Suppressor macrophage treated with lipopolysaccharide for 1 hour (primary cell): ENCODE measurements at places on chromosomes 2 and 18.
A peak's percentile ranks its signal among the peaks of the same experiment; 100 is the strongest.

- DNase-seq, result no peak
These were observed 94.3 kb downstream of the GALR1 start for GRCh38 chr18:77343846-77344510.

DNA sequence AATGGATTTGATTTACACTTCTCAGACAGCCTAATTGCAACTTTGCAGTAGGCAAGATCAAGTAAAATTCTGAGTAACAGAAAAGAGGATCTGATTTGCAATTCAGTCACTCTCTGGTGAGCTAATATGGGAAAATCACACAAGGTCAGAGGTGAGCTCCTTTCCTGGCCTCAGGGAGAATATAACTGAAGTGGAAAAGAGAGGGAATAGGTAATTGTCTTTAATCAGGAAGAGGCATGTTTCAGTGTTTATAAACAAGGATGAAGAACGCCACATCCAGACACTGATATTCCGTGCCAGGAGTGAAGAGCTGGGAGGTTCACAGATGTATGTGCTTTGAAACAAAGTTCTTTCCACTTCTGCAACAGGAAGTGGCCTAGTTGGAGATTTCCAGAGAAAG lies 127.1 kb downstream of the ETAA1 start:
- DNase-seq, result no peak

DNA sequence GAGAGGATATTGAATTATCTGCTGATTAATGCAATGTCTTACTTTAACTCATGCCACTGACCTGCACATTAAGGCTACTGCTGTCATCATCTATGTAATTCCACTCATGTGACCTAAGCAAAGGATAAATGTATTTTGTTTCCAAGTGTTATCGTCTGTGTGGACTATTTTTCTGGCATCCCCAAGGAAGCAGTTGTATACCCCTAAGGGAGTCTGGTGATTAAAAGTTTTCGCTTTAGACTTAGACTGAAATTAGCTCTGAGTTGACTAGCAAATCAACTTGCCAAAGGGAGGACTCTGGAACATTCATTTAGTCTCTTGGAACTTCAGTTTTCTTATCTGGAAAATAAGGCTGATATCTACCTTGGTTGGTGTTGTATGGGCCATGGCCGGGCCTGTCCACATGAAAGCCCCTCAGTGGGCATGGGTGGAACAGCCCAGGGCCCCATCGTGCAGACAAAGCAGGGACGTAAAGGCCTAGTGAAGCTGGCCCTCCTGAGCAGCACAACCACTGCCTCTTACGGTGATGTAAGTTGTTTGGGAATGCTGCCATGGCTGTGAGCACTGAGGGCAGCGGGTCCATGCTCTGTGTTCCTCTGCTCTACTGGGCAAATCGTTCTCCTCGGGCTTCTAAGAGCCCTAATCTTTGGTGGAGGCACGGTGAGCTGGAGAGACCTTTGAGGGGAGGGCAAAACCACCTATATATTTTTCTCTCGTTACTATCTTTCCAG lies 144.4 kb upstream of the RNF152 start:
- DNase-seq, result no peak

GRCh38 chr18:62878305-62878704 lies 163.0 kb downstream of the PHLPP1 start:
- no peak for DNase-seq

- no peak for DNase-seq
These were observed 156.1 kb upstream of the RBMS1 start for GRCh38 chr2:160649698-160650097.

- DNase-seq, result no peak
These were observed 116.0 kb upstream of the EPC2 start for GRCh38 chr2:148528356-148529064.

GRCh38 chr2:204037286-204037685 lies 100.7 kb downstream of the ICOS start:
- no peak for DNase-seq

- DNase-seq, result no peak
These were observed 274.7 kb upstream of the SKOR2 start for GRCh38 chr18:47526147-47526546.

DNA sequence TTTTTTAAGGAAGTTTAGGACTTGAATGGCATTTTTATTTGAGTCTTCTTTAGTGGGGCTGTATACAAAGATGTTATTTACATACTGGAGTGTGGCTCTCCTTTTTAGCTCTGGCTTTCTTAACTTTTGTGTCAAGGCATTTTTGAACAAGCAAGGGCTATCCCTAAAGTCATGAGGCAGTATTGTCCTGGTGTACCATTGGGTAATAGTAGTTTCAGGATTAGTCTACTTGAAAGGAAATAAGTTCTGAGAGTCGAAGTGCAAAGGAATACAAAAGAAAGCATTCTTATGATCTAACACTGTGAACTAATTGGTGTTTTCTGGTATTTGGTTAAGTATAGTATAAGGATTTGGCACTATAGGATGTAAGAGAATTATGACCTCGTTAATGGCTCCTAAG lies 1.9 kb upstream of the CYP27A1 start:
- no peak for DNase-seq

DNA sequence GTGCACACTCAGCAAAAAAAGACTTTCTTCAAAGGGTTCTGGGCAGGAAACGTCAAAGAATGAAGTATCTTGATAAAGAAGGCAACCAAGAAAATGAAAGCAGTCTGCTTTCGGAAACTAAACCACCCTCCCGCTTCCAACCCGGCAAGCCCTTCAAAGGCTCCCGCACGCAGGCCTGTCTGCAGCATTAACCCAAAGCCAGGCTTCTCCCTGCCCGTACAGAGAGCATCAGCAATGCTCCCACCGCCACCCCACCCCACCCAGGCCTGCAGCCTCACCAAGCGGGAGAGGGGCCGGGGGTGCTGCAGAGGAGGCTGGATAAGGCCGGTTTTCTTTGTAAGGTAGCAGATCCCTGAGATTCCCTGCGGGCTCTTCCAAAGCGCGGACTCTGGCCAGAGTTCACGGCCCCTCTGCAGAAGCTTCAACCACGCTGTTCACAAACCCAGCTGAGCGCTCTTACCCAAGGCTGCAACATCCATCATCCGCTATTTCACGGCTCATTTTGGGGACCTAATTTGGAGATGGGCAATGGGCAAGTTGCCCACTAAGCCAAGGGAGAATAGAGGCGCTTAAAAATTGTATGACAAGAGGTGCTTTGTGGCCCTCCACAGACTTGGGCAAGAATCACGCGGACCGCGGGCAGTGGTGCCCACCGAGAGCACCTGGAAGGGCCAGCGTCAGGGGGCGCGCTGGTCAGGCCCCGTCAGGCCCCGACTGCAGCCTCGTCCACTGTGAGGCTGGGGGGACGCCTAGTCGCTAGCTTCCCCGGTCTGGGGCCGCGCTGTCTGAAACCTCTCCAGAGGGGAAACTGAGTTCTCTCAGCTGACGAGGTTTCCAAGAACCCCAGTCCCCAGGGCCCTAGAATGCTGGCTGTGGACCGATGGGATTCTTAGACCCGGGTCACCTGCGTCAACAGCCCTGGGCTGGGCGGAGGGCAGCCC lies 225.4 kb upstream of the ID2 start:
- DNase-seq, result no peak

- no peak for DNase-seq
These were observed 789.8 kb upstream of the FSHR start for GRCh38 chr2:49943944-49944778.

- no peak for DNase-seq
These were observed 129.7 kb upstream of the OSR1 start for GRCh38 chr2:19488009-19488691.

DNA sequence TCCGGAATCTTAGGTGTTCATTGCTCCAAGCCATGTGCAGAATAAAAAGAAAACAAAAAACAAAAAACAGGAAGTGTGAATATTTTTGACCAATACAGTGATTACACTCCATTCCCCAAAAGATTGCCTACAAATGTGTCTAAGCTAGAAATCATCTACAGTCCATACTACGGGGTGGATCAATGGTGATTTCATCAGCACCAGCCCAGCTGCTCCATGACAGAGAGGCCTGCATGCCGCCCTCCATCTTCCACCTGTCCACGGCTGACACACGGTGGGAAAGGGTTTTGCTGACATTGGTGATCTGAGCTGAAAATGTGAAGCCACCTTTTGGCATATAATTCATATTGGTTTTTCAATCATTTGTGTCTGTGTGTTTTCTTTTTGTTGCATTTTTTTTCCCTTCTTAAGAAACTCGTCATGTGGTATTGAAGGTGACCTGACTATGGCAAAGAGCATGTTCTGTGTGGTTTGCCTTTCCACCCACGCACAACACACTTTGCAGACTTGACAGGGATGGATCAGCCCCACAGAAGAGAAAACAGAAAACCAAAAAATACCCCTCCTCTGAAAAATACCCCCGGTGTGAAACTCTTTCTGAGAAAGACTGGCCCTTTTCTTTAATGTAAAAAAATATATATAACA lies 533.1 kb downstream of the RNF144A start:
- no peak for DNase-seq

DNA sequence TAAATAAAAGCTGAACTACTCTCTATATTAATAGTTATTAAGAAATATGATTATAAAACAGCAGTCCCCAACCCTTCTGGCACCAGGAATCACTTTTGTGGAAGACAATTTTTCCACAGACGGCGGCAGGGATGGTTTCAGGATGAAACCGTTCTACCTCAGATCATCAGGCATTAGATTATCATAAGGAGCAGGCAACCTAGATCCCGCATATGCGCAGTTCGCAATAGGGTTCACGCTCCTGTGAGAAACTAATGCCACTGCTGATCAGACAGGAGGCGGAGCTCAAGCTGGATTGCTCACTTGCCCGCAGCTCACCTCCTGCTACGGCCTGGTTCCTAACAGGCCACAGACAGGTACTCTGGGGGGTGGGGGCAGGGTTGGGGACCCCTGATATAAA lies 19.3 kb upstream of the DSG2 start:
- DNase-seq, result no peak

GRCh38 chr2:230485801-230486341 lies 69.9 kb downstream of the SP100 start:
- no peak for DNase-seq

DNA sequence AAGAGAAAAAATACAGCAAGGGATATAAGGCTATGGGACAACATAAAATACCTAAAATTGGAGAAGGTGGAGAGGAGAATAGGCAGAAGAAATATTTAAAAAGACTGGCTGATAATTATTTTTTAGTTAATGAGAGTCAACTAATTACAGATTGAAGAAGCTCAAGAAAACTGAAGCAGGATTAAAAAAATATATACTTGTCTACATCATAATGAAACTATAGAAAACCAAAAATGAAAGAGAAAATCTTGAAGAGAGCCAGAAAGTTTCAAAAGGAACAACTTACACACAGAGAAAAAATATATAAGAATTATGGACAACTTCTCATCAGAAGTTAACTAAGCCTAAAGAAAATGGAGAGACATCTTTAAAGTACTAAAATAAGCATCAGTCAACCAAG lies 62.9 kb upstream of the APCDD1 start:
- no peak for DNase-seq

- DNase-seq, result peak; percentile 33
These were observed 95.8 kb downstream of the SPP2 start for GRCh38 chr2:234146087-234146826.

- DNase-seq, result no peak
These were observed 31.0 kb upstream of the GMPPA start for GRCh38 chr2:219467736-219468075.

DNA sequence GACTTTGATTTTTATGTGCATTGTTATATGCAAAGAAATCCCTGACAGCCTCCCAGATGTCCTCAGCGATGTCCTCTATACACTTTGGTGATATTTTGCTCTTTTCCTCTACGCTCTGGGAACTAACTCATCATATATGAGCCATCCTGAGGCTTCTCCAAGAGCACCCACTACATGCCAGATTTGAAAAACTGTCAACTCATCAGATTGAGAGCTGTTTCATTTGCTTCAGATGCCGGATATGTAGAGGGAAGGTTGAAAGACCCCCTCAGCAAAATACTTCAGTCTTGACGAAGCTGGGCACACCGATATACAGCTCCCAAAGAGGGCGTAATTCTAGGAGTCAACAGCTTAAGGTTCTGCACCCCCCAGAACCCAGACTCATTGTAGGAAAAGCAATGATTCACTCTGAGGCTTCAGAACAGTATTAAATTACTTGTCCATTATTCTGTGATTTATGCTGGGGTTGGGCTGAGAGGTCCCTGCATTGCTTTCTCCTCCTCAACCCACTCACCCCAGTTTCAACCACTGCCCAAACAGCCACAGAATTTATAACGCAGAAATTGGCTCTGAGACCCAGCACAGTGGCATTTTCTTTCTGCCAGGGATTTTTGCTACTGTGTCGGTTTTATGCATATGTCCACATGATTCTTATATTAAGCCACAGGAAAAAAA lies 341.8 kb downstream of the ALK start:
- no peak for DNase-seq

DNA sequence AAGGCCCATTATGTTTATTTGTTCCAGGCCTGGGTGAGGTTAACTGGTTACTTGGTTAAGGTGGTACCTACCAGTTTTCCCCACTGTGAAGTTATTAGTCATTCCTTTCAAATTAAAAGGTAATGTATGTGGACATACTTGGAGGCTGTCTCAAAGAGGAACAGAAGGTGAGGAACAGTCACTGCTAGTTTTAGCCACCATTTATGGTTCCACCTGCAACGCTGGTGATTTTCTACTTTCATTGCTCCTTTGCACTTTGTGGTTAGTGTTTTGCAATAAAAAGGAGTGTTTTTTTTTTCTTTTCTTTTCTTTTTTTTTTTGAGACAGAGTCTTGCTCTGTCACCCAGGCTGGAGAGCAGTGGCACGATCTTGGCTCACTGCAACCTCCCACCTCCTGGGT lies 6.1 kb upstream of the ST6GAL2 start:
- DNase-seq, result no peak

- DNase-seq, result no peak
These were observed 37.5 kb upstream of the SLC66A3 start for GRCh38 chr2:11117776-11118175.

- DNase-seq, result no peak
These were observed 86.0 kb downstream of the RHOB start for GRCh38 chr2:20532634-20533437.

DNA sequence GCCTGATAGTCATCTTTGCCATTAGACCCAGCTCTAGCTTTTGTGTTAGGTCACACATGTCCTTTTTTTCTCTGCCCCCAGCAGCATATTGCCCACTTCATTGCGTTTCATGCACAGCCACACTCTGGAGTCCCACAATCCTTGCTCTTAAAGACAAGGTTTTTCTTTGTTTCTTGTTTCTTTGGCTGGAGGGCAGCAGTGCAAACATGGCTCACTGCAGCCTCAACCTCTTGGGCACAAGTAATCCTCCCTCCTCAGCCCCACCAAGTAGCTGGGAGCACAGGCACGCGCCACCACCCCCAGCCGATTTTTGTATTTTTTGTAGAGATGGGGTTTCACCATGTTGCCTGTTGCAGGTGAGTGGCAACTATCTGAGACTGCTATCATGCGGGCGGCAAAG lies 16.9 kb upstream of the PAPOLG start:
- no peak for DNase-seq

- DNase-seq, result peak; percentile 62
These were observed 1.1 kb upstream of the FN1 start for GRCh38 chr2:215436705-215437565.

GRCh38 chr18:61496374-61496773 lies 163.1 kb downstream of the CDH20 start:
- no peak for DNase-seq

DNA sequence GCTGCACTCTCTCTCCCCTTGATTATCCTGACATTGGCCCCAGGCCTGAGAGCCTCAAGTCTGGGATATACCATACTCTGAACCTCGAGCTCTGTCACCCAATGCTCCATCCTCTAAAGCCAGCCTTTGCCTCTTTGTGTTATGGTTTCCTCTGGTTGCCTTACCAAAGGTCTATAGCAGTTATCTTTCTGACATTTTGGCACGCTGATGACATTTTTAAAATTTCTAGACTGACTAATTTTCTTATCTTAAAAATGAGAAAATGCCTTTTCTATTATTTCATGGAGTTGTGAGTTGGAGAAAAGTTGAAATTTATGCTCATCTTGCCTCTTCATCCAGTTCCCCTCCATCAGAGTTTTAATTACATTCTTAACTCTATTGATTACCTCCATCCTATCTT lies 62.7 kb downstream of the PKP4 start:
- no peak for DNase-seq
